ENCODE measurements at places on chromosomes 16 and 17. TPM values are rescaled to one million over a fixed set of nuclear protein-coding genes. Genes with fewer than 3 reads are reported as not detected.

The RNF43 gene
- 6.5 TPM for polyA plus RNA-seq

The EPX gene
- not detected for polyA plus RNA-seq

The TEKT3 gene
- not detected for polyA plus RNA-seq

The TBC1D26 gene
- 0.10 TPM for polyA plus RNA-seq

The SMTNL2 gene
- polyA plus RNA-seq, result 0.60 TPM

The TMEM88 gene
- polyA plus RNA-seq, result 11.4 TPM

The DNAH2 gene
- not detected for polyA plus RNA-seq

The PSME3IP1 gene
- polyA plus RNA-seq, result 73.9 TPM

The SLC2A4 gene
- polyA plus RNA-seq, result 7.9 TPM

The ITGA2B gene
- 0.35 TPM for polyA plus RNA-seq

The IKZF3 gene
- polyA plus RNA-seq, result 12.3 TPM

The P2RX5 gene
- polyA plus RNA-seq, result not detected

The MYH1 gene
- polyA plus RNA-seq, result 0.01 TPM

The ASPHD1 gene
- 3.4 TPM for polyA plus RNA-seq

The SLC5A10 gene
- 0.19 TPM for polyA plus RNA-seq

The MPV17L gene
- 1.8 TPM for polyA plus RNA-seq

The NOTUM gene
- 0.22 TPM for polyA plus RNA-seq

The GPR139 gene
- not detected for polyA plus RNA-seq

The PPP1R1B gene
- polyA plus RNA-seq, result 280 TPM

The KCNH4 gene
- polyA plus RNA-seq, result not detected

The KIAA0513 gene
- 10.6 TPM for polyA plus RNA-seq

The PRSS53 gene
- polyA plus RNA-seq, result not detected

The BRCA1 gene
- 0.60 TPM for polyA plus RNA-seq

The PIGL gene
- 5.1 TPM for polyA plus RNA-seq

The LGALS9B gene
- polyA plus RNA-seq, result 31.2 TPM

The KRTAP16-1 gene
- not detected for polyA plus RNA-seq
